Activated naive CD4-positive, alpha-beta T cell treated with anti-CD3 and anti-CD28 coated beads for 36 hours (primary cell): ENCODE measurements at places on chromosomes 2 and 18. TPM values are rescaled to one million over a fixed set of nuclear protein-coding genes. Genes with fewer than 3 reads are reported as not detected.

Gene CIB4
- total RNA-seq = not detected

Gene OLA1
- total RNA-seq = 142 TPM

DNA sequence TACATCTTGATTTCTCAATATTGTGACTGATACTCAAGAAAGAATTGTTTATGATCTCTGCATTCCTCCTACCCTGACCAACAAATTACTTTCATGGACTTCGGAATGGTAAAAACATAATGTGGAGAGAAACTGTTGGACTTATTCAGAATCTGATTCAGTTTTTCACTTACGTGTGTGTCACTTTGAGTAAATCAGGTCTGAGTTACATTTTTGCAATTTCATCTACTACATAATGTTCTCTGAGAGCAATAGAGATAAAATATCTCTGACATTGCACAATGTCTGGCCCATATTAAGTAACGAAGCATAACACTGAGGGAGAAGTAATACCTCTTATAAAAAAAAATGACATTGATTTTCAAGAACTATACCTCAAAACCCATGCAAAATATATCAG is 1337.9 kb upstream of the CHAC2 start:
- no peak for DNase-seq

GRCh38 chr2:63590626-63591408 is 2.1 kb downstream of the MDH1 start:
- no peak for DNase-seq

- DNase-seq = no peak
Observed at GRCh38 chr2:9663008-9663879, 32.4 kb upstream of the YWHAQ start.

DNA sequence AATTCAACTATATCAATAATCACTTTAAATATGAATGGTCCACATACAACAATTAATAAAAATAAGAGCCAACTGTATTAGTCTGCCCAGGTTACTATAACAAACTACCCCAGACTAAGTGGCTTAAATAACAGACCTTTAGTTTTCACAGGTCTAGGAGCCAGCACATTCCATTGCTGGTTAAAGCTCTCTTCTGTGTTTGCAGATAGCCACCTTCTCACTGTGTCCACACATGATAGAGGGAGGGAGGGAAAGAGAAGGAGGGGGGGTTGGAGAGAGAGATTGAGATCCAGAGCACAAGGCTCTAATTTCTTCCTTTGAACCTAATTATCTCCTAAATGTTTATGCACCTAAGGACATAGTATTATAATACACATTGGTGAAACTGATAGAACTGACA is 267.8 kb upstream of the NXPH2 start:
- no peak for DNase-seq

GRCh38 chr18:34936772-34937171 is 104.4 kb upstream of the MAPRE2 start:
- no peak for DNase-seq

GRCh38 chr2:88038263-88039105 is 17.1 kb downstream of the KRCC1 start:
- DNase-seq = no peak

GRCh38 chr2:226732478-226733188 is 67.0 kb downstream of the IRS1 start:
- DNase-seq = no peak

GRCh38 chr2:140942284-140942683 is 1188.5 kb downstream of the LRP1B start:
- no peak for DNase-seq

DNA sequence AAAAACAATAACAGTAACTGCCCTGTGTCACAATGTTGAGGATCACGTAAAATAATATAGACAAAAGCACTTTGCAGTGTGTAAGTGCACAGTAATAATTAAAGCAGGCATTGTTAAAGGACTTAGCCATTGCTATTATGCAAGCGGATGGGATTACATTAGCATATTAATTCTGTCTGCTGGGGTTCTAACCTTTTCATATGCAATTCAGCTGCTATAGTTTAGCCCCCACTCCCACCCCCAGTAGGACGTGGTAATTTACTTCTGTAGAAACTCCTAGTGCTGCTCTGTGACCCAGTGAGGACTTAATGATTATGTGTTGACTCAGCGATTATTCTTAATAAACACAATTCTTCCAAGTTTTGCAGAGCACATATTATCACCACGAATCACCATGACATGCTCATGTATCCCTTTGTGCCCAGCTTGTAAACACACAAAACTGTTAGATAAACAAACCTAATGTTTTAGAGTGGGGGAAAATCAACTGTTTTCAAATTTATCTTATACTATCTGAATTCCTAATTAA is 5.1 kb upstream of the ADAM23 start:
- DNase-seq = no peak
